Activated CD4-positive, alpha-beta memory T cell treated with anti-CD3 and anti-CD28 coated beads for 36 hours (primary cell): ENCODE measurements at places on chromosomes 11 and 22. TPM values are rescaled to one million over a fixed set of nuclear protein-coding genes. Genes with fewer than 3 reads are reported as not detected.

DNA sequence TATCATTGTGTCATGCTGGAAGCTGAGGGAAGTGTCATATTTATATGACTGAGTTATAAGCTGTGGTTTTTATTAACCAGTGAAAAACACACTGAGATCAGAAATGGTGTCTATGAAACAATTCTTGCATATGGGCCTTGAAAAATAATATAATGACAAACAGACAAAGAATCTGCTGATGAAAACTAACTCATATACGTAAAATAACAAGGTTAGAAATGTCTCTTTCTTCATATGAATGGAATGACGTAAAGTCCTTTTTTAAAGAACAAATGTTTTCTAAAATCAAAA is 48.8 kb upstream of the PHF21B start:
- DNase-seq = no peak

Gene NCR3LG1
- total RNA-seq = 0.69 TPM

DNA sequence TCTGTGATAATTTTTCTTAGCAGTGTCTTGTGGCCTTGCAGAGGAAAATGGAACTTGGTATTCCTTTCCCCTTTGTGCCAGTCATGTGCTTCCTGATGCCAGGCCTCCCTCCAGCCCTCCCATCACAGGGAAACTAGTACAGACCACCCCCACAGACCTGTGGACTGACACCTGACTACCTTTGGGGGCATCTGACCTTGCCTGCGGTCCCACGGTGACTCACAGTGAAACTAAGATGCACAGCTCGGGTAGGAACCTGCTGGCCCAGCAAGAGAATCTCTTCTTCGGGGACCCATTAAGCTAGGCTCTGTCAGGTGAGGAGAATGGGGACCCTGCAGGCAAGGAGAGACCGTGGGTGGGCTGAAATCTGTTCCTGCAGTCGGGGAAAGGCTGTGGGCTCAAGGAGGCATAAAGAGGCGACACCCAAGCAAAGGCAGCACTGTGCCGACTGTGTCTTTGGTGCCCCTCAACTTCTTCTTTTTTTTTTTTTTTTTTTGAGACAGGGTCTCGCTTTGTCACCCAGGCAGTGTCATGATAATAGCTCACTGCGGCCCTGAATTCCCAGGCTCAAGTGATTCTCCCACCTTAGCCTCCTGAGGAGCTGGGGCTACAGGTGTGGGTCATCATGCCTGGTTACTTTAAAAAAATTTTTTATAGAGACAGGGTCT is 20.8 kb upstream of the PEX26 start:
- DNase-seq = no peak

Gene ANO9
- total RNA-seq = 41.7 TPM

GRCh38 chr11:115964091-115964490 is 459.9 kb upstream of the CADM1 start:
- no peak for DNase-seq

GRCh38 chr22:34814260-34815025 is 251.5 kb upstream of the ISX start:
- no peak for DNase-seq

DNA sequence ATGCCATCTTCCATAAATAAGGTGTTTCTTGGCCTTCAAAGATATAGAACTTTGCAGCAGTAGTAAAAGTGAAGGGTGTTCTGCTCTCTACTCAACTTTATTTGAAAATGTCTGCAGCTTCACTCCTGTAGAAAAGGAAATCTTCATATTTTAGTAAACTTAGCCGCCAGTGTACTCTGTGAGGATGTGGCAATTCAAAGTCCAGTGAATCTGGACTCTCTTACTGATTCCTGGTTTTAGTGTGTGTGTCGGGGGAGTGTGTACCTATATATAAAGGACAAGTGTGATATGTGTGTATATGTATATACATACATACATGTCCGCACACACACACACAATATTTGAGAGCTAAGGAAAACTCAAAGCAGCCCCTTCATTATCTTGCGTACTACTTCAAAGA is 134.3 kb upstream of the LDLRAD3 start:
- no peak for DNase-seq

Gene OR8H1
- not detected for total RNA-seq

DNA sequence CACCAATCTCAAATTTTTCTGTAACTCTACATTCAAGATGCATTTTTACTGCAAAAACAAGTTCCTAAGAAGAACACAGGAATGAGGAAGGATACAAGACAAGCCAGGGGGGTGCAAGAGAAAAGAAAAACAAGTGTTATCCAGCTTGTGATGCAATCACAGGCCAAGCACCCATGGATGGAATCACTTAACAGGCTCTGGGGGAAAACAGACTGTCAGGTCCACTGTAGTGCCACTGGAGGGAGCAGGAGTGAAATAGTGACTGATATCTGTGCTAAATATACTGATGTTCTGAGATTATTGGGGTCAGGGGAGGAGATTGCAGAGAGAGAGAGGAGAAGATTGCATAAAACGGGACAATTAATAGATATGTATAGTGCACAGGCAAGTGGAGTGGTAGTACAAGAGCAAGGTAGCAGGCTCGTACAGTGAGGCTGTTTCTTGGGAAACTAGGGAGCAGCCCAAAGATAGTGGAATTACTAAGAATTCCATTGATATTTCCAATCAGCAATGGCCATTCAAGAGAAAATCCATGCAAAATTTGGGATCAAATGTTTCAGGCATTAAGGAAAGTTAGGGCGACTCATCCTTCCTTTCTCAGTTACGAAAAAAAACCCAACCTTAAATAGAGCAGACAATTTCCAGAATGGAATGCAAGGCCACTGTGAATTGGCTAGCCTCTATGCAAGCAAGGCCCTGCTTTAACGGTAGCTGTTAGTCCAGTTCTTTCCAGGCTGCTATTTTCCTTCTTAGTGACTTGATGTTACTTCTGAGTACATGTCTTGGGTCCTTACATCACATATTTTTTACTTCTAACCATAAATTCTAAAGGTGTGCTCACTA is 52.2 kb upstream of the CEP126 start:
- DNase-seq = no peak

Gene ALKBH8
- 11.2 TPM for total RNA-seq

GRCh38 chr11:62548545-62549335 is 2.1 kb upstream of the AHNAK start:
- no peak for DNase-seq

Gene VPREB1
- total RNA-seq = not detected

- DNase-seq = no peak
Observed at GRCh38 chr11:125228993-125229392, 64.4 kb downstream of the PKNOX2 start.

DNA sequence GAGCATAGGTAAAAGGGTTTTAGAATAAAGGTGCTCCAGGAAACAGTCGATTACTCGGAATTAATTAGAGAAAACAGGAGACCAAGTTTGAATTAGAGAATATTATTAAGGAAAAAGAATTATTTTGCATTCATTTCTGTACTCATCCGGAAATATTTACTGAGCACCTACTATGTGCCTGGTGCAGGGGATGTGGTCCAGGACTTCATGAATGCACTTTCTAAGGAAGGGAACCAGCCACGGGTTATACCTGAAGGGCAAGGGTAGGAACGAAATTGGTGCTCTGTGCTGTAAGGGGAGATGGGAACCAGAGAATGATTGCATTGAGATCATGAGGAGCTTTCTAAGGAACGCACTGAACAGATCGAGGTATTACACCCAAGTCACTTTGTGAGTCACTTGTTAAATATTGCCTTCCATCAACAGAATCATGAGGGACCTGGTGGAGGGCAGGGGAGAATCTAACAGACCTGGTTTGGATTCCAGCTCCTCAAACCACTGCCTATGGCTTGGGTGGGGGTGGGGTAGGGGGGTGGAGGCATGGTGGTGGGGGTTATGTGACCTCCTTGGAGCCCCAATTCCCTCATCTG is 40.9 kb downstream of the C11orf96 start:
- DNase-seq = no peak
